ENCODE measurements at places on chromosomes 5 and 9.
A peak's percentile ranks its signal among the peaks of the same experiment; 100 is the strongest.

GRCh38 chr9:18928711-18929110, 104.3 kb downstream of the SAXO1 start:
- H3K27ac ChIP-seq: no peak overlapping the region
- H3K4me3 ChIP-seq: no peak overlapping the region
- no peaks in the 10 kb centered on the region for H3K36me3 ChIP-seq

GRCh38 chr5:149675610-149676201, 54.4 kb upstream of the PPARGC1B start:
- H3K36me3 ChIP-seq: no peaks in the 10 kb centered on the region
- H3K4me3 ChIP-seq: no peak overlapping the region
- no peaks in the 10 kb centered on the region for H3K27me3 ChIP-seq
- H3K27ac ChIP-seq: no peak overlapping the region
- no peaks in the 10 kb centered on the region for H3K4me1 ChIP-seq
- DNase-seq: no peak

DNA sequence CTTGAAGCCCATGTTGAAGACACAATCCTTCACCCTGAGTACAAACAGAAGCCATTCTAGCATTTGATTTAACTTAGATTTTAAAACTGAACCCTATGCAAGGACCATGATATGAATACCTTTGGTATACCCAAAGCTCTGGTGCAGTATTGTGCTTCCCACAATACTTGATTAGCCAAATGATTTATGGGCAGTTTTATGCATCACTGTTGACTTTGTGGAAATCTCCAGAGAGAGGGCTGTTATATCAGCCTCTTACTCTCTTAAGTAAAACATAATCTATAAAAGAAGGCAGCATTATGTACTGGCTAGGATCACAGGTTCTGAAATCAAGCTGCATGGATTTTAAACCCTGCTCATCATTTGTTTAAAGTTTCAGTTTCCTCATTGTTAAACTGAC, 762.8 kb downstream of the EFNA5 start:
- no peak overlapping the region for H3K27ac ChIP-seq
- H3K36me3 ChIP-seq: no peaks in the 10 kb centered on the region
- H3K27me3 ChIP-seq: no peaks in the 10 kb centered on the region
- no peak overlapping the region for H3K4me3 ChIP-seq
- DNase-seq: no peak
- no peaks in the 10 kb centered on the region for H3K4me1 ChIP-seq

- no peak for DNase-seq
- H3K36me3 ChIP-seq: no peaks in the 10 kb centered on the region
- no peaks in the 10 kb centered on the region for H3K4me1 ChIP-seq
- H3K27ac ChIP-seq: no peak overlapping the region
- H3K4me3 ChIP-seq: no peak overlapping the region
Observed at GRCh38 chr9:19828576-19829109, 39.8 kb upstream of the SLC24A2 start.

- H3K27ac ChIP-seq: no peak overlapping the region
- H3K4me3 ChIP-seq: no peak overlapping the region
- no peaks in the 10 kb centered on the region for H3K36me3 ChIP-seq
- DNase-seq: no peak
- H3K4me1 ChIP-seq: no peaks in the 10 kb centered on the region
Observed at GRCh38 chr5:32059761-32060530, 114.2 kb downstream of the GOLPH3 start.

- no peaks in the 10 kb centered on the region for H3K4me1 ChIP-seq
- no peak overlapping the region for H3K27ac ChIP-seq
- H3K36me3 ChIP-seq: no peaks in the 10 kb centered on the region
- H3K4me3 ChIP-seq: no peak overlapping the region
Observed at GRCh38 chr9:134619448-134619982, 22.1 kb upstream of the COL5A1 start.

DNA sequence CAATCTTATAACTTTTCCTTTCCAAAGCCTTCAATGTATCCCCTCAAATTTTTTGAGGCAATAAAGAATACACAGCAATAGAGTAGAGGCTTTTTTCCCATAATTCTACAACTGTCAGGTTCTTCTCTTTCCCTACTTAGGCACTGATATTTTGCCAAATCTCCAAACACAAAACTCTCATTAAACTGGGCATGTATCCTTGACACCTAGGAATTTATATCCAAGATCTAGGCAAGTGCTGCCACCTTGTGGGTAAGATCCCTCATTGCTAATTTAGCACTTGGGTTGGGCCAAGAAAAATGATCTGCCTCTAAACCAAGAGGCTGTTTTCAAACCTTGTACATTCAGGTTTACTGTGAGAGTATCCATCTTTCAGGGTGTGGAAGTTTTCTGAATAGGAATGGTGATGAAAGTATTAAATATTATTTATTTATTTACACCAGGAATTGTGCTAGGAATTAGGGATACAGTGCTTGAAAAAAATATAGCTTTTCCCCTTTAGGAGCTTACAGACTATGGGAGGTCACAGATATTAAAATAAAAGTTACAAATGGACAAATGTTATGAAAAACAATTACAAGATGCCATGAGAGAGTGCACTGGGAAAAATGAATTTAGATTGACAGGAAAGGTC, 17.6 kb downstream of the TSTD2 start:
- H3K36me3 ChIP-seq: peaks cover 8% of the 10 kb centered on the region
- peak; percentile 74 for DNase-seq
- no peak overlapping the region for H3K27ac ChIP-seq
- H3K4me3 ChIP-seq: no peak overlapping the region
- no peaks in the 10 kb centered on the region for H3K4me1 ChIP-seq

GRCh38 chr5:40672425-40672824, 7.3 kb upstream of the PTGER4 start:
- H3K27ac ChIP-seq: no peak overlapping the region
- H3K36me3 ChIP-seq: no peaks in the 10 kb centered on the region
- H3K27me3 ChIP-seq: no peaks in the 10 kb centered on the region
- peaks cover 51% of the 10 kb centered on the region for H3K4me1 ChIP-seq
- no peak for DNase-seq

- DNase-seq: peak; percentile 38
- H3K27ac ChIP-seq: no peak overlapping the region
- H3K4me1 ChIP-seq: peaks cover 78% of the 10 kb centered on the region
- no peaks in the 10 kb centered on the region for H3K36me3 ChIP-seq
- H3K27me3 ChIP-seq: no peaks in the 10 kb centered on the region
- peak overlapping the region; percentile 8 for H3K4me3 ChIP-seq
Observed at GRCh38 chr5:143350751-143351602, 52.5 kb downstream of the NR3C1 start.

GRCh38 chr5:102747386-102748166, 7.5 kb upstream of the PAM start:
- H3K36me3 ChIP-seq: no peaks in the 10 kb centered on the region
- DNase-seq: no peak
- no peaks in the 10 kb centered on the region for H3K4me1 ChIP-seq
- H3K27ac ChIP-seq: no peak overlapping the region
- no peak overlapping the region for H3K4me3 ChIP-seq

DNA sequence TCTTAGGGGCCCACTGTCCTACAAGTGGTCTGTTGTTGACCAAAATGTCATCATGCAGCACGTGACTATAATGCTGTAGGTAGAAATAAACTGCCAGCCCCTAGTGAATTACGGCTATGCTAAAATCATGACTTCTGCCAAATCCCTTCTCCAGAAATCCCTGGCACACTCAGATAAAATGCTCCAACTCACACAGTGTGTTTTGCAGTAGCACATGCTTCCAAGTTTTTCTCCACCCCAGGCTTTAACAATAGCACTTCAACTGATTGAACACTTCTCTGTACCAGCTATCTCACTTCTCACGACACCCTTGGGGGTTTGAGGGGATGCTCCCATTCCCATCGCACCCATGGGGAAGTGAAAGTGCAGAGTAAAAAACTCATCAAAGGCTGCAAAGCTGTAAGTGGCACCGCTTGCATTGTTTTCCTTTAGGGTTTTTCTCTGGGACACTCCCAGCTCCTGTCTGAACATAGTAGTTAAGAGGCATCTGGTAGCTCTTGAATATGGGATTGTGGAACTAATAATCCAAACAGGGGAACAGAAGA, 151.0 kb upstream of the SLC24A2 start:
- no peak overlapping the region for H3K27ac ChIP-seq
- H3K27me3 ChIP-seq: no peaks in the 10 kb centered on the region
- no peaks in the 10 kb centered on the region for H3K4me1 ChIP-seq

DNA sequence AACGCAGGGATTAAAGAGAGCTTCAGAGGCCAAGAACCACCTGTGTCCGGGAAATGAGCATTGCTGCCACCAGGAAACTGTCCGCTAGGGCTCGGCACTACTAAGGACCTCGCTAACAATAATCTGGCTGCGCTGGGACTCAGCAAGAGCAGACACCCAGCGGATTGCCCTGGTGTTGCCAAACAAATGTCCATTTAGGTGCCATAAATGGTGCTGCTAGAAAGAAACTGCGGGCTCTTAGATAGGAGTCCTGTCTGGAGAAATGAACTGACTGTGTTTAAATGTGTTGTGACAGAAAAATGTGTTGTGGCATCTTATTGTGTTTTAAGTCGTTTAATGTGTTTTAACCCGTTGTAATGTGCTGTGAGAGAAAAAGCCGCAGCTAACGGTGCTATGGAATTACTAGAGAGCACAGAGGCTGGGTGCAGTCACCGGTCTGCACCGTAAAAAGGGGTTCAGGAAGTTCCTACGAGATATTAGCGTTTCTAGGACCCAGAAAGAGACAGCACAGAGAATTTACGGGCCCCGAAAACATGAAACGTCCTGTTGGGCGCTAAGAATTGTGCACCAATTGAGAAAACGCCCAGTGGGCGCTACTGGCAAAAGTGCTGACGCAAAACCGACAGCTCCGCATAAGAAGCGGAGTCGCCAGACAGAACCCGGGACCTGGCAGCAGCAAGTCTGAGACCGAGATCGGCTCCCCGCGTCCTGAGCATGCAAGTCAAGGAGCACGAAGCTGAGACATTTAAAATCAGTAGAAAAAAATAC, 90.6 kb downstream of the ANXA2R start:
- peak; percentile 69 for DNase-seq
- peak overlapping the region; percentile 99 for H3K27ac ChIP-seq
- H3K36me3 ChIP-seq: no peaks in the 10 kb centered on the region
- peaks cover 38% of the 10 kb centered on the region for H3K4me1 ChIP-seq

- H3K27ac ChIP-seq: no peak overlapping the region
- DNase-seq: peak; percentile 35
- H3K4me1 ChIP-seq: no peaks in the 10 kb centered on the region
- H3K27me3 ChIP-seq: no peaks in the 10 kb centered on the region
Observed at GRCh38 chr9:15873573-15874177, 320.8 kb downstream of the CCDC171 start.

DNA sequence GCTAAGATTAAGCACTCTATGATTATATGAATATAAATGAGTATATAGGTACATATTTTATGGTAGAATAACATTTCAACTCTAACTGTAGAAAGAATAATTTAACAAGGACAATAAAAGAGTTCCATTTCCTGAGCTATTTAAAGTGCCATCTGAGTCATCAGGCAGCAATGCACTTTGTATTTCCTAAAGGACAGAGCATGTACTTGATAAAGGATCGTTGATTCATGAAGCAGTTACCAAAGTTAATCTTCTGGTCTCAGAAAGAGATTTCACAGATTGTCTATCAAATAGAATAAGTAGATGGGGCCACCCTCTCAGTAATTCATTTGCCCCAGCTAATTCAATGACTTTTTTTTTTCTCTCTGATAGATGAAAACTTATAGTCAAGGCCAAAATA, 747.8 kb downstream of the CDH18 start:
- H3K27me3 ChIP-seq: no peaks in the 10 kb centered on the region
- no peaks in the 10 kb centered on the region for H3K36me3 ChIP-seq
- DNase-seq: no peak
- H3K4me3 ChIP-seq: no peak overlapping the region

GRCh38 chr9:130186839-130187522, 14.8 kb downstream of the NCS1 start:
- no peaks in the 10 kb centered on the region for H3K27me3 ChIP-seq
- no peaks in the 10 kb centered on the region for H3K4me1 ChIP-seq
- no peak overlapping the region for H3K4me3 ChIP-seq
- H3K27ac ChIP-seq: no peak overlapping the region
- no peak for DNase-seq
- H3K36me3 ChIP-seq: no peaks in the 10 kb centered on the region

GRCh38 chr5:179223528-179223927, 121.7 kb downstream of the ADAMTS2 start:
- no peaks in the 10 kb centered on the region for H3K4me1 ChIP-seq
- no peaks in the 10 kb centered on the region for H3K27me3 ChIP-seq
- no peaks in the 10 kb centered on the region for H3K36me3 ChIP-seq
- H3K27ac ChIP-seq: no peak overlapping the region
- no peak overlapping the region for H3K4me3 ChIP-seq
- DNase-seq: no peak

DNA sequence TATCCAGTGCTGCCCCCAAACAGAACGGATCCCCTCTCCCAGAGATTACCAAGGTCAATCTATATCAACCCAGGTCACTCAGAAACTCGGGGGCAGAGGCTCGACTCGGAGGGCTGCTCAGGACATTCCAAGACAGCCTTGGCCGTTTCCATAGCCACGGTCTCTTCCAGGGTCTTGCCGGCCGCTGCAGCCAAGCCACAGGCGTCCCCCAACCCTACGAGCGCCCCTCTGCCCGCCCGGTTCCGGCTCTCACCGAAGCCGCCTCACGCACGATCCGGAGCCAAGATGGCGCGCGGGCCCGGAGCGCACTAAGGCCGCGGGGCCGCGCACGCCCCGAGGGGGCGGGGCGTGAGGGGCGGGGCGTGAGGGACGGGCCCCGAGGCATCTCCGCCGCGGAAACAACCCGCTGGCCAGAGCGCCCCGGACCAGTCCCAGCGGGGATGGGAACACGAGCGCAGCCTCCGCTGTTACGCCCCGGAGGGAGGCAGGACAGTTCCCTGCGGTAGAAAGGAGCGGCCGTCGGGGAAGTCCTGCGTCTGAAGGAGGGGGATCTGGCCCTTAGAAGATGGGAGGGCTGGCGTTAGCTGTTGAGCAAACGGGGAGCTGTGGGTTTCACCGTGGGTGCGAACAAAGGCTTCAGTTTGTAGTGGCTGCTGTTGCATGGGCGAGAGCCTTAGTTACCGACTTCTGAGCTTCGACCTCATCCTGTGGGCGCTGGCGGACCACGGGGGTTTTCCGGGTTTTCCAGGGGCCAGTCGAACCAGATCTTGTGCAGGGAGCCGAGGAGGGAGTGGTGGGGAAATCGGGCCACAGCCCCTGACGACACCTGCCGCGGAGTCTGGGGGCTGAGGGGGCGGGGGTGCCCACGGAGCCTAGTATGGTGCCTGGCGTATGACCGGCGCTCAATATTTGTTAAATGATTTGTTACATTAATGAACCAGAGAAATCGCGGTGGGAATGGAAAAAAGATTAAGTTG, at the start of gene RPP25L:
RPP25L (minus strand) TSS at position 287 of the 977 bp plus-strand sequence. CDS start 801 bp downstream, outside the sequence.
- H3K27me3 ChIP-seq: no peaks in the 10 kb centered on the region
- DNase-seq: peak; percentile 88
- H3K4me3 ChIP-seq: peak within 1 kb of the TSS; percentile 77
- H3K36me3 ChIP-seq: peaks cover 23% of the 10 kb centered on the region

- DNase-seq: no peak
- no peaks in the 10 kb centered on the region for H3K27me3 ChIP-seq
- no peak overlapping the region for H3K27ac ChIP-seq
- H3K36me3 ChIP-seq: no peaks in the 10 kb centered on the region
Observed at GRCh38 chr9:70571258-70571657, 156.8 kb upstream of the KLF9 start.
